ENCODE measurements at places on chromosomes 12 and 14.
A peak's percentile ranks its signal among the peaks of the same experiment; 100 is the strongest.

GRCh38 chr12:15152868-15153267 lies 68.3 kb downstream of the RERG start:
- no peak for DNase-seq

DNA sequence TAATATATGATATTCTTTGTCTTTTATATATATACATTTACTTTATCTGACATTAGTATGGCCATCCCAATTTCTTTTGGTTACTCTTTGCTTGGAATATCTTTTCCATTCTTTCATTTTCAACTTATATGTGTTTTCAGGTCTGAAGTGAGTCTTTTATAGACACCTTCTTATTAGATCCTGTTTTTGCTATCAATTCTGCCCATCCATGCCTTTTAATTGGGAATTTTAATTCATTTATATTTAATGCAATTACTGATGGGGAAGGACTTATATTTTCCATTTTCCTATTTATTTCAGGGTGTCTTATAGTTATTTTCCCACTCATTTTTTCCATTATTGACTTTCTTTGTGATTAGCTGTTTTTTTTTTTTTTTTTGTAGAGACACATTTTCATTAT lies 43.4 kb downstream of the GABARAPL1 start:
- DNase-seq: no peak

DNA sequence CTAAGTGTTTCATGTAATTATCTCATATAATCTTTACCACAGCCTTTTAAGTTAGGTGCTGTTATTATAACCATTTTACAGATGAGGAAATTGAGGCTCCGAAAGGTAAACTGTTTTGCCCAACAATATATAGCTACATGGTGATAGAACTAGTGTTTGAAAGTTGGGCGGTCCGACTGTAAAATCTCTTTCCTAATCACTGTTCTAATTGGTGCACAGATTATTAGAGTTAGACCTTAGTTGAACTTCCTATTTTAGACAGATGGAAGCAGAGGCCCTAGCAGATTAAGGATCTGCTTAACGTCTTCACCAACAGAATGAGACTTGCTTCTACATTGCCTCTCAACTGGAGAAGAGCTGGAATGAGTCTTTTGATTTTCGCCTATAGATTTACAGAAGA lies 30.0 kb upstream of the DUSP6 start:
- DNase-seq: no peak

GRCh38 chr14:29584992-29585391 lies 342.7 kb downstream of the PRKD1 start:
- DNase-seq: peak; percentile 13

GRCh38 chr12:16531621-16532020 lies 74.3 kb downstream of the LMO3 start:
- DNase-seq: no peak

DNA sequence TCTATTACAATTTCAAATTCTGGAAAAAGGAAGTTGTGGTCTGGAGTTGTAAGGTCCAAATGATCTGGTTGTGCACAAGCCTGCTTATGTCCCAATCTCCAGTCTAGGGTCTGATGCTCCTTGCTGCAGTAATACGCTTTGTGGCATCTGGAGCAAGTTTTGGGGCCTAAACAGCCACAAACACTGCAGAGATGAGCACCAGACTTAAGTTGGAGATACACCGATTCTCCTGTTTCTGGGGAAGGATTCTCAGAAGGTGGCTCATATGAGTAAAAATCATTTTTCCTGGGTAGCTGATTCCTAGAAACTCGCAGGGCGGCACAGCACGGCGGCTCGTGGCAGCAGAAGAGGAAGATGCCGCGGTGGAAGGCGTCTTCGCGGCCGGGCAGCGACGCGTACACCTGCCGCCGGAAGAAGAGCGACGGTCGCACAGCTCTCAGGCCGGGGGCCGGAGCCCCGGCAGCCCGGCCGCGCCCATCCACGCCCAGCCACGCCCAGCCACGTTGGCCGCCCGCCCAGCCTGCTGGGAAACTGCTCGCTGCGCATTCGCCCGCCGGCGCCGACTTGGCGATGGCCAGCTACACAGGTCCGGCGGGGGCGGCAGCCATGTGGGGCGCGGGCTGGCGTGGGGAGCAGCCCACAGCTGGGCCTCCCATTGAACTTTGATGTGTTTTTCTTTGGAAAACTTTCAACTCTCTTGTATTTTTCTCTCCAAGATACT lies 129.0 kb downstream of the ASCL4 start:
- peak; percentile 82 for DNase-seq

DNA sequence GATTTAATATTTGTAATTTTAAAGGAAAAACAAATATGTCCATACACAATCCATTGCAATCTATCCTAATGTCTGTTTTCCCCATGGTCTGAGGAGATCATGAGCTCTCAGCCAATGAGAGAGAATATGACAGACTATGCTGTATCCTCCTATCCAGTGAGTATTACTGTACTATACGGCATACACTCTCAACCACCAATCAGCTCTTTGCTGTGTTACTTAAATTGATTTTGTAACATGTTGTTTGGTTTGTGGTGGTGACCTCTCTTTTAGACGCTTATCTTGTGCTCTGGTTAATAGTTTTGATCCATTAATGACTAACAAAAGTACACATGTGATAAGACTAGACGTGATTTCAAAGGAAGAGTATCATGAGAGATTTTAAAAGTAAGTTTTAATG lies 231.5 kb upstream of the FOXN3 start:
- DNase-seq: no peak

- no peak for DNase-seq
Observed at GRCh38 chr12:42812871-42813270, 223.3 kb upstream of the PRICKLE1 start.

- no peak for DNase-seq
Observed at GRCh38 chr12:62971769-62972525, 37.0 kb upstream of the PPM1H start.

GRCh38 chr14:56108057-56108456 lies 10.2 kb upstream of the PELI2 start:
- DNase-seq: no peak

- DNase-seq: no peak
Observed at GRCh38 chr12:84201976-84202375, 710.6 kb downstream of the SLC6A15 start.
